ENCODE measurements at places on chromosomes 13 and 19.

GRCh38 chr13:37752146-37752545, 117.4 kb downstream of the TRPC4 start:
- no peak for DNase-seq

GRCh38 chr19:41707871-41708371, 505 bp upstream of the CEACAM5 start:
- DNase-seq, result no peak

DNA sequence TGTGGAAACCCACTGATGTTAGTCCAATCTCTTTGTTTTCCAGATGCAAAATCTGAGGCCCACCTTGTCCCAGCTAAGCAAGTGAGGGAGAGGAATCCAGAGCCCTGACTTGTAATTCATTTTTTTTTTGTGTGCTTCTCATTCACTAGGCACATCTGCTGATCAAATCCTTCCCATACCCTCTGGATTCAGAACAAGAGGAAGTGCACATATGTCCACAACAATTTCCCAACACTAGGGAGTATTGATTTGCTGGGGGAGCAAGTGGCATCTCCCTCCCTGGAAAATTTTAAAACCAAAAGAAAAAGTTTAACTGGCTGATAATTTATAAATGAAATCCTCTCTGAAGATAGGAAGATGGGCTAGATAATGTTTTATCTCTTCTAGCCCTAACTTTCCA, 94.6 kb upstream of the RFC3 start:
- DNase-seq, result no peak

- DNase-seq, result peak; percentile 10
These were observed 757 bp downstream of the WASF3 start for GRCh38 chr13:26558074-26558805.

- no peak for DNase-seq
These were observed 704 bp downstream of the ZNF814 start for GRCh38 chr19:57888107-57888559.

GRCh38 chr19:46661735-46662592, 982 bp upstream of the DACT3 start:
- peak; percentile 86 for DNase-seq

DNA sequence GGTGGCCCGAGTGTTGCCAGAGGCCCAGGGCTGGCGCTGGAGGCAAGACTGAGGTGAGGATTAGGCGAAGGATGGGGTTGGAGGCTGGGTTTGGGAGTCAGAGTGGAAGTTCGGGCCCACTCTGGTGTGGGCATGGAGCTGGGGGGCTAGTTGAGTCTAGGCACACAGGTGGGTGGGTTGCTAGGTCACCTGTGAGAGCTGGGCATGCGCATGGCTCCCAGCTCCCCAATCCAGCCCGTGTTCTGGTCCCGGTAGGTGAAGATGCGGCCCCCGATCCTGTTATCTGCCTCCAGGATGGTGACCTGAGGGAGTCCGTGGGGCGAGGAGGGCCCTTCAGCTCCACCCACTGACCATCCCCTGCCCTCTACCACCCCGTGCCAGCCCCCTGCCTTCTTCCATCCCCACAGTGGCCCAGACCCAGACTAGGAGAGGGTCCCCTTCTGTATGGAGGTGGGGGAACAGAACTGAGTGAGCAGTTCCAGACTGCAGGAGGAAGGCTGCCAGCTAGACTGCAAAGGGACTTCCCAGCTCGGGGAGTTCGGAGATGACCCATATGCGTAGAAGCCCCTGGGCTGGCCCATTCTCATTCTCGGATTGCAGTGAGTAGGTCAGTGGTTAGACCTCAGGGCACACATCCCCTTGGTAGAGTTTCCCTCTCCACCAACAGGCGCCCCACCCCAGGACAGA, 1.7 kb downstream of the IL4I1 start:
- DNase-seq, result no peak

GRCh38 chr13:105220881-105221280, 1314.6 kb downstream of the EFNB2 start:
- peak; percentile 33 for DNase-seq

DNA sequence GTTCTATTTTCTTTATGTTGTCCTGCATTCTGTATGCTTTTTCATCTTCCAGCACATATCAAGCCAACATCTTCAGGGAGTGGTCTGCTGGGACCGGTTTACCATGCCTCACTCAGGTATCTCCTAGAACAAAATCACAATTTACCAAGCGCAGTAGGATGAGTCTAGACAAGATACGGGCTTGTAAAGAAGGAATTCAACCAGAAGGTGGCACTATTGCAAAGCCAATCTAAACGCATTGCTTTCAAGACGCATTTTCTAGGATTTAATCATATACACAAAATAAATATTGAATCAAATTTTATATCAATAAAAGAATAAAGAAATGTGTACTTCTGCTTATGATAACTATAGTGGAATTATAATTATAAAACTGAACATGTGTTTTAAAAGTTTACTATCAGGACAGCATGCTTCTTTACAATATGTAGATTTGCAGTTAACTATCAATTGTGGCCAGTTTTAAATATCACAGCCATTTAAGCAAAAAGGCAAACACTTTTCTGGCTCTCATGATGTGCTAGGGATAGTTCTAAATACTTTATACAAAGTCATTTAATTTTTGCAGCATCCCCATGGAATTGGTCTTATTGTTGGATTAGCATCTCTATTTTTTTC, 16.1 kb upstream of the TPP2 start:
- DNase-seq, result peak; percentile 67

DNA sequence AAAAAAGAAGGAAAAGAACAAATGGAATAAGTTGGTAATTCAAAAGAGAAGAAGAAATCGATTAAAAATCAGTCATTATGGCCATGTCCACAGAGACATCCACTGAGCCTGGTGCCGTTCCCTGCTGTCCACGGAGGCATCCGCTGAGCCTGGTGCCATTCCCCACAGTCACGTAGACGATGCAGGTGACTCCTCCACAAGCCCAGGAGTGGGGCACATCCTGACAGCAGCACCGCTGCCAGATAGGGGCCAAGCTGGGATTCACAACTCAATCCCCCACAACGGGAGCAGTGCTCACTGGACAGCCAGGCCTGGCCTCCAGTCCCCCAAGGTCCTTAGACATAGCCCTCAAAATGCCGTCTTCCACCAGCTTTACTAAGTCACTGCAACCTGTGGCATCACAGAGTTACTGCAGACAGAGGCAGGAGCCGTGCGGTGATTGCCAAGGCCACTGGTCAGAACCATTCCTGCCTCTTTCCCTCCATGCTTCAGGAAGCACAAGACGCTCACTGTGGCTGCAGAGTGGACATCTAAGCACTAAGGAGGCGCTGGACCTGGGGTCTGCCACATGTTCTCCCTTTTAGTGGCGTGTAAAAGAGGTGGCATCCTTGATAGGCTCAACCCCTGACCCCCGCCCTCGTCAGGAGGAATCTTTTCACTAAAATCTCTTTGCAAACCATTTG, 131.5 kb upstream of the SPACA7 start:
- no peak for DNase-seq

All from fibroblast of skin of back (primary cell).